ENCODE measurements at places on chromosomes 1 and 21. TPM values are rescaled to one million over a fixed set of nuclear protein-coding genes. Genes with fewer than 3 reads are reported as not detected.
A peak's percentile ranks its signal among the peaks of the same experiment; 100 is the strongest.

MPZ gene
- 4.1 TPM for total RNA-seq

PLEKHN1 gene
- total RNA-seq, result 14.3 TPM

LCE2C gene
- not detected for total RNA-seq

TMEM79 gene
- 2.7 TPM for total RNA-seq

ALX3 gene
- total RNA-seq, result not detected

NCAM2 gene
- total RNA-seq, result 0.82 TPM

ELAPOR1 gene
- total RNA-seq, result 1.3 TPM

OR2T29 gene
- not detected for total RNA-seq

HJV gene
- not detected for total RNA-seq

SPRR1A gene
- not detected for total RNA-seq

WNT4 gene
- 0.69 TPM for total RNA-seq

MAB21L3 gene
- 2.9 TPM for total RNA-seq

CD244 gene
- total RNA-seq, result 1.8 TPM

CR2 gene
- 0.98 TPM for total RNA-seq

TNFAIP8L2 gene
- total RNA-seq, result 6.3 TPM

DNA sequence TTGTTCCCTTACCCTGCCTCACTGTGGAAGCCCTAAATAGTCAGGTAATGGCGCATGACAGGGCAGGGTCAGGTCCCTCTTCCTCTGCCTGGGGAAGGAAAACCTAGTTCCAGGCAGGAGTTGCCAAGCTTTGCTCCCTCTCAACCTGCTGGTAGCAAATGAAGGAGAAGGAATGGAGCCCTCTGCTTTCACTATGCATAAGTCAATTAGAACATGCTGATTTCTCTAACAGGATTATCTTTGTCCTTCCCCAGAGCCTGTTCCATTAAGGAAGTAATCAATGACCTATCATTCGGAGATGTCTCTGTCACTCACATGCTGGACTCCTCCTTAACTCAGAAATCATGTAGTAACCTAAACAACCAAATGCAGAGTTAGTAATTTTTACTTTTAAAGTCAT, 161.8 kb upstream of the NFIA start:
- no peak overlapping the region for H3K27ac ChIP-seq
- no peaks in the 10 kb centered on the region for H3K4me1 ChIP-seq
- no peak for DNase-seq

DNA sequence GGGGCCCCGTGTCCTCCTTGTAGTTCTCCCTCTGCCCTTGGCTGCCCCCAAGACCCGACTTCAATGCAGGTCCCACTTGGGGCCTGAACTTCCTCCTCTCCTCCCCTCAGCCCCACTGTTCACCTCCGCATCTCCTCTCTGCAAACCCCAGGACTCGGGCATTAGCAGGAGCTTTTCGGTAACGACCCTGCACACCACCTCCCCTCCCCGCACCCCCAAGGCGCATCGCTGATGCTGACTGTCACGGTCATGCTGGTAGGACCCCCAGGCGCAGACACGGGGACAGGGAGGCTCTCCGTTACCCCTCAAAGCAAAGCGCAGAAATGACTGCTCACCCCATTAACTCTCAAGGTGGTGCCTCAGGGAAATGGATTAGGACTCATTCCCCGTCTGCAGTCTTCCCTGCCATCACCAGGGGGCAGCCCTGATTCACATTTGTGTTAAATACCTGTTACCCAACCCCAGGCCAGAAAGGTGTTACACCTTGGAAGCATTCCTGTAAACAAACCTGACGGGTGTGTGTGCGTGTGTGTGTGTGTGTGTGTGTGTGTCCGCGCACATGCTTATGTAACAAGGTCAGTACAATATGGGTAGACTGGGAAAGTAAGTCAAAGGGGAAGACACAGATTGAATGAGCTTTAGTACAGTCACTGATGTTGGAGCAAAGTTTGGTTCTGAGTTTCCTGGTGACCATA, 6.4 kb upstream of the GUCA2B start:
- H3K36me3 ChIP-seq, result no peaks in the 10 kb centered on the region
- H3K27me3 ChIP-seq, result peaks cover 3% of the 10 kb centered on the region
- H3K27ac ChIP-seq, result no peak overlapping the region

GRCh38 chr1:81543764-81544163, 257.0 kb upstream of the ADGRL2 start:
- H3K27me3 ChIP-seq, result no peaks in the 10 kb centered on the region
- no peak for DNase-seq
- no peaks in the 10 kb centered on the region for H3K4me1 ChIP-seq
- H3K4me3 ChIP-seq, result no peak overlapping the region

DNA sequence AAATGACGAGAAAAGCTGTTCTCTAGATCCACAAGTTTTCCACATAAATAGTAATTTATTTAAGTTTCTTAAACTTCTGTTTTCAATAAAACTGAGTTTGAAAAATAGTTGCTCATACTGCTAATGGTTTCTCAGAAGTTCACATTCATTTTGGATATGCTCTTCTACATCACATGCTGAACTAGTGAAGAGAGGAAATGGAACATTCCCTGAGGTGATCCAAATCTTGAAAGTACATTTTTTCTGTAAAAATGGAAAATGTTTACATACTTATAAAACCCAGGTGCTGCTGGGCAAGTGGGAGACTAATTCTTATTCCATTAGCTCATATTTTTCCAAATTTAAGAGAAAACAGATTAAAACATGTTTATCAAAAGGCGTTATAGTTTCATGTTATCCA, 111.7 kb downstream of the ADGRL4 start:
- H3K36me3 ChIP-seq, result no peaks in the 10 kb centered on the region
- H3K4me1 ChIP-seq, result no peaks in the 10 kb centered on the region
- no peak overlapping the region for H3K4me3 ChIP-seq
- H3K27ac ChIP-seq, result no peak overlapping the region

DNA sequence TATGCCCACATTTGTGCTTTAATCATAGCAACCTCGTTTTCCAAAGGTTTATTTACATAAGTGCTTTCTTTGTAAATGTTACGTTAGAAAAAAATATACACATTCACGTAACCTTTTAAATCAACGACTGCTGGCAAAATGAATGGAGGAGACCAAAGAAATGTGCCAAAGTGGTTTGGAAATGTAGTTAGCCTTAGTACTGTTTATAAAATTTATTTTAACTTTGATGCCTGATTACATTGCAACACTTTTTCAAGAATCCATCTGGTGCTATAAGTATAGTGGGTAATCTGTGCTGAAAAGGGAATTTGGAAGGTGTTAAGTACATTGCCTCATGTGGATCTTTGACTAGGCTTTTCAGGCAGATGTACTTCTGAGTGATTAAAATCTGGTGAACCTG, 108.9 kb downstream of the IFI44 start:
- H3K27me3 ChIP-seq, result no peaks in the 10 kb centered on the region
- no peaks in the 10 kb centered on the region for H3K4me1 ChIP-seq
- no peak for DNase-seq
- no peak overlapping the region for H3K4me3 ChIP-seq
- H3K36me3 ChIP-seq, result no peaks in the 10 kb centered on the region
- H3K27ac ChIP-seq, result no peak overlapping the region

DNA sequence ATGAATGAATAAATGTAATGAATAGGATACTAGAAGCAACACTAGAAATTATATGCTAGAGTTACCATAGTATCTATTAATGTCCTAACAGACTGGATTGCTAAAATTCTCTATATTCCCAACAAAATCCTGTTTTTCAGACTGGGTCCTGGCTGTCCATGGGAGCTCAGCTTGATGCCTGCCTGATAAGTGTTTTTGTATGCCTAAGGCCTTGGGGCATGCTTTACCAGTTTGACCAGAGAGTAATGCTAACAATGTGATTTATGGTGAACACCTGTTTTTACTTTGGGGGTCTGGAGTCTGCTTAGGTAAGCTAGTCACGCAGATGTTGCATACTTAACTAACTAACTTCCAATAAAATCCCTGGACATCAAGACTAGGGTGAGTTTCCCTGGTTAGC, 318.8 kb upstream of the DEPDC1 start:
- no peaks in the 10 kb centered on the region for H3K27me3 ChIP-seq
- no peak overlapping the region for H3K4me3 ChIP-seq
- H3K4me1 ChIP-seq, result peaks cover 2% of the 10 kb centered on the region
- no peaks in the 10 kb centered on the region for H3K36me3 ChIP-seq
- H3K27ac ChIP-seq, result no peak overlapping the region

DNA sequence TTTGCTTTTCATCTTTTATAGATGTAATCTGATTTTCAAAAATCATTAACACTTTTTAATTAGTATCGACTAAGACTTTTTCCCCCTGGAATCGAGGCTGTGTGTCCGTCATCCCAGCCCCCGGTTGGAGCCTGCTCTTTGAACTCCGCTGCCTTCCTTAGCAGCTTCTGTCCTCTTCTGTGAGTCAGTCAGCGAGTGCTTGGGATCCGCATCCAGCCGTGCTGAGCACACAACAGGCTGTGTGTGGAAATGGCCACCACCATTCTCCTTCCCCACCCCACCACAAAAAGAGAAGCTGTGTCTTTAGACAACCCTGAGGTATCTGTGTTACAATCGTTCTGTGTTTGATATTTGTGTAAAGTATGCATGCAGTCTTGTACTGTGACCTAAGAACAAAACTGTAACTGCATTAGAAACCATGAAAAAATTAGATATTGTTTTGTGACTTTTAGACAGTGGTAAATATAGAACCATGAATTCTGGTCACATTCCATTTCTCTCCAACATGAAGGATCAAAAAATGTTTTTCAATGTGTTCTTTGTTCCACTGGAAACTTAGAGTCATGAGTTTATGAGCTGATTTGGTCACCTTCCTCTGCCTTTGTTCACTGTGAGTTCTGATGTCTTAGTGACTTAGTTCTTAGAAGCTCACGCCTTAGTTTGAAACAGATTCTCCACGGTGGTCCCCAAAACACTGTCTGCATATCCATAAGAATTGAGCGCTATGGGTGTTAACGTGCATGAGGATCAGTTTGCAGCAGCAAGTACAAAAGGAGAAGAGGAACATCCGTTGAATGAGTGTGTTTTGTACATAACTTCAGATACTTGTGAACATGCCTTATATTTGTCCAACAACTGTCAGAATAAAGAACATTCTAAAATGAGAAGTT, 64.7 kb downstream of the VPS26C start:
- no peak overlapping the region for H3K4me3 ChIP-seq
- peaks cover 2% of the 10 kb centered on the region for H3K4me1 ChIP-seq
- H3K27me3 ChIP-seq, result no peaks in the 10 kb centered on the region
- peaks cover 3% of the 10 kb centered on the region for H3K36me3 ChIP-seq
- no peak overlapping the region for H3K27ac ChIP-seq

DNA sequence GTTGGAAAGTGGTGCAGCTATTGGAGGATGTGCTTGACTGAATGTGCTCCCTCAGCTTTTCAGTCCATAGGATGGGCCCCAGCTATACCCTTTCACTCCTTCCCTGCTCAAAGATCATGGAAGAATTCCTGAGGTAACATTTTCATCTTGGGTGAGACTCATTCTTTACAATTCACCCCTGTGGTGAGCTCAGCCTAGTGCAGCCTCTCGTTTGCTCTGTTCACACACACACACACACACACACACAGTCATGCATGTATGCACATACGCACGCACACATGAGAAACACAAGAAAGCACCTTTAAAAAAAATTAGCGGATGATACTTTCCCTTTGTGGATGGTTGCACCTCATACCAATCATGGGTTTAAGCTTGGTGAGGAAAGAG, 25.8 kb downstream of the CCN1 start:
- no peak overlapping the region for H3K27ac ChIP-seq
- peaks cover 38% of the 10 kb centered on the region for H3K4me1 ChIP-seq
- no peak for DNase-seq

GRCh38 chr1:55311057-55311641, 96.0 kb upstream of the USP24 start:
- H3K36me3 ChIP-seq, result no peaks in the 10 kb centered on the region
- no peak overlapping the region for H3K4me3 ChIP-seq
- H3K4me1 ChIP-seq, result no peaks in the 10 kb centered on the region
- H3K27ac ChIP-seq, result no peak overlapping the region
- DNase-seq, result no peak

- no peaks in the 10 kb centered on the region for H3K4me1 ChIP-seq
- no peak overlapping the region for H3K4me3 ChIP-seq
- no peaks in the 10 kb centered on the region for H3K27me3 ChIP-seq
- DNase-seq, result no peak
These were observed 261.3 kb downstream of the ST6GALNAC3 start for GRCh38 chr1:76335882-76336281.

DNA sequence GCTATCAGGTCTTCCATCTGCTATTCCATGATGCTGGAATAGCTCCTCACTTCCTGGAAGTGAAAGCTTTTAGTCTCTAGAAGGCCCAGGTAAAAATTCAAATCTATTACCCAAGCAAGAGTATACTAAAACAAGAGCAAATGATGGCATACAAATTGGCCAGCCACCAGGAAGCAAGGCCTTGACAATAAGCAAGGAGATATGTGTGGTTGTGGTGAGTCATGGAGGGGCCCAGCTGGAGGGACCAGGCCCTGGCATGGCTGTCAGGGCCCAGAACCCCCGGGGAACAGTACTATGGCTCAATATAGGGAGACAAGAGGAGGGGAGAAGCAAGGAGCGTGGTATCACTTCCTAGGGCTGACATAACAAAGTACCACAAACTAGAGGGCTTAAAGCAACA, 358.7 kb downstream of the RRAGC start:
- no peaks in the 10 kb centered on the region for H3K27me3 ChIP-seq
- H3K27ac ChIP-seq, result no peak overlapping the region
- no peak for DNase-seq
- no peaks in the 10 kb centered on the region for H3K36me3 ChIP-seq
- no peaks in the 10 kb centered on the region for H3K4me1 ChIP-seq

GRCh38 chr1:227901906-227902640, 45.7 kb downstream of the WNT9A start:
- no peaks in the 10 kb centered on the region for H3K4me1 ChIP-seq
- H3K36me3 ChIP-seq, result no peaks in the 10 kb centered on the region
- H3K27me3 ChIP-seq, result no peaks in the 10 kb centered on the region
- H3K27ac ChIP-seq, result no peak overlapping the region

- no peak overlapping the region for H3K4me3 ChIP-seq
- no peak for DNase-seq
- H3K4me1 ChIP-seq, result peaks cover 16% of the 10 kb centered on the region
These were observed 66.0 kb downstream of the GNG12 start for GRCh38 chr1:67767103-67767782.

- no peaks in the 10 kb centered on the region for H3K27me3 ChIP-seq
- H3K36me3 ChIP-seq, result no peaks in the 10 kb centered on the region
- H3K27ac ChIP-seq, result no peak overlapping the region
- H3K4me1 ChIP-seq, result peaks cover 2% of the 10 kb centered on the region
- H3K4me3 ChIP-seq, result no peak overlapping the region
These were observed 58.8 kb upstream of the AJAP1 start for GRCh38 chr1:4595341-4596225.

GRCh38 chr21:18138507-18138906, 106.1 kb upstream of the CHODL start:
- DNase-seq, result peak; percentile 15
- no peaks in the 10 kb centered on the region for H3K4me1 ChIP-seq
- H3K4me3 ChIP-seq, result no peak overlapping the region
- H3K27ac ChIP-seq, result no peak overlapping the region

Measured in kidney (tissue), 22 donors.